ENCODE measurements at places on chromosomes 4 and X.

DNA sequence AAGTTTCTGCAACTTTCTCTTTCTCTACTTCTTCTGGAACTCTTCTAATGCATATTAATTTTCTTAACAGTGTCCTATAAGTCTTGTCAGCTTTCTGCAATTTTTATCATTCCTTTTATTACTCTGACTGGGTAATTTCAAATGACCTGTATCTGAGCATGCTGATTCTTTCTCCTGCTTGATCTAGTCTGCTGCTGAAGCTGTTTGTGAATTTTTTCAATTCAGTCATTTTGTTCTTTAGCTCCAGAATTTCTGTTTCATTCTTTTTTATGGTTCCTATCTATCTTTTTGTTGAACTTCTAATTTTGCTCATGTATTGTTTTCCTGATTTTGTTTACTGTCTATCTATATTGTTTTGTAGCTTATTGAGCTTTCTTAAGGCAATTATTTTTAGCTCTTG, 1.5 kb upstream of the KLKB1 start:
- DNase-seq = no peak

DNA sequence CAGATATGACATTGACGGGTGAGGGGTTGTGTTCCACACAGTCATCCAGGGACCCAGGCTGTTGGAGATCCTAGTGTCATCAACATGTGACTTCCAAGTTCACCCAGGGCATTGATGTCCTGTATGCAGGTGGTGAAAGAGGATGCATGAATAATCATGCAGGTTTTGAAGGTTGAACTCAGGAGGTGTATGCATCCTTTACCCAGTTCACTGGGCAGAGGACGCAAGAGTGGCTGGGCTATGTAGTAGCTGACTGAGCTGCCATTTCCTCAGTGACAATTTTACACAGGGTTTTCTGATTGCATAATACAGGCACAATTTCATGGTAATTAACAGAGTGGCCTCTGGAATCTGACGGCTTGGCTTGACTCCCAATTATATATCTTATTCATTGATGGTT, 323.0 kb downstream of the HS3ST1 start:
- DNase-seq = no peak

- no peak for DNase-seq
These were observed 42.4 kb downstream of the CBLL2 start for GRCh38 chrX:22315151-22315550.

GRCh38 chrX:17036171-17036961, 89.9 kb downstream of the REPS2 start:
- no peak for DNase-seq

GRCh38 chr4:138588501-138588900, 346.4 kb upstream of the SLC7A11 start:
- no peak for DNase-seq

GRCh38 chrX:120450163-120450562, 18.9 kb downstream of the LAMP2 start:
- no peak for DNase-seq

DNA sequence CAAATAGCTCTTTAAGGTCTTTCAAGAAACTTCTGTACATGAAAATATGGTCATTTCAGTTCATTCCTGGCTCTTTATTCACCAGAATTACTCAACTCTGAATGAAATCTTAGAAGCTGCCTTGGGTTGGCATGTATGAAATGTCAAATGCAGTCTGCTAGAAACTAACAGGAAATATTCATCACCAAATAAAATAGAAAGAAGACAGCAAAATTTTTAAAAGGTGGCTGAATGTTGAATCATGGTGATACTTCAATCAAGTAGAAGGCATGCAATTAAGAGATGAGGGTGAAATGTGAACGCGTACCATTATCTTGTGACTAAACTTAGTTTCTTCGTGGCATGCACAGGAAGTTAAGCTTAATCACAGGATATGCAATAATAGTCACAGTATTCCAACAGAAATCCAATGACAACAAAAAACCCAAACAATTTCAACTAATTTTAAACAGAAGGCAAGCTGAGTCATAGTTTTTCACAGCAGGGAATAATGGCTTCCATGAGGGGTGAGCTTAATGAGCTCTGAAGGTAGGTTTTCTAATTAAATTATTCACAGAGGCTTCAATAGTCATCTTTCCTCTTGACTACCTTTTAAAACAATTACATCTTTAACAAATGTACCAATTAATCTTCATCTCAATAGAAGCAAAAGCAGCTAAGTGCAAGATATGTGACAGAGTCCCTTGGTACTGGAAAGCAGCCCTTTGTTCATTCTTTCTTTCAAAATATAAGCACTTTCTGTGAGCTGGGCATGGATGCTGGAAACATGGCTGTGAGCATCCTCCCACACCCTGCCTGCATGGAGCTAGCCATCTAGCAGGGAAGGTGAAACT, 44.5 kb downstream of the SCFD2 start:
- no peak for DNase-seq

DNA sequence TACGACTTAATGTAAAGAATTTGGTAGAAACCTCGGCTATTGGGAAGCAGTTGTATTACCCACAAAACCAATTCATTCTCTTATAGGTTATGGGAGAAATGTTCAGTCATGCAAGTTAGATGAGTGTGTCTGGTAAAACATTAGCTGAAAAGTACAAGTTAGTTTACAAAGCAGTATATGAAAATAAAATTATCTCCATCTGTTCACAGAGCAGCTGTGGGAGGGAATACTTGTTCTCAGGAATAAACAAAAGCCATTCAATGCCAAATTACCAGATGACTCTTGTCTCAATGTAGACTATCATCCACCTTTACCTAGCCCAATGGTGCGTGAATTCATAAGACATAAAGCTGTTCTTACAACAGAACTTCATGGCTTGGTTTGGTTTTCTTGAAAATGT, 28.6 kb downstream of the STAP1 start:
- DNase-seq = no peak

GRCh38 chr4:139416073-139416673, 37.7 kb upstream of the RAB33B start:
- peak; percentile 38 for DNase-seq
